GM12878 (cell line): ENCODE measurements at places on chromosomes 16 and 17. TPM values are rescaled to one million over a fixed set of nuclear protein-coding genes. Genes with fewer than 3 reads are reported as not detected.
A peak's percentile ranks its signal among the peaks of the same experiment; 100 is the strongest.

Gene CSH1
- total RNA-seq: not detected in 2 replicates

Gene GP1BA
- total RNA-seq: 0.67 and 0.74 TPM in 2 replicates

Gene RASD1
- total RNA-seq: not detected in 2 replicates

Gene SMPD3
- 1.5 and 1.8 TPM in 2 replicates for total RNA-seq

Gene SKAP1
- 36.6 and 38.4 TPM in 2 replicates for total RNA-seq

Gene ATAD5
- 16.0 and 18.0 TPM in 2 replicates for total RNA-seq

DNA sequence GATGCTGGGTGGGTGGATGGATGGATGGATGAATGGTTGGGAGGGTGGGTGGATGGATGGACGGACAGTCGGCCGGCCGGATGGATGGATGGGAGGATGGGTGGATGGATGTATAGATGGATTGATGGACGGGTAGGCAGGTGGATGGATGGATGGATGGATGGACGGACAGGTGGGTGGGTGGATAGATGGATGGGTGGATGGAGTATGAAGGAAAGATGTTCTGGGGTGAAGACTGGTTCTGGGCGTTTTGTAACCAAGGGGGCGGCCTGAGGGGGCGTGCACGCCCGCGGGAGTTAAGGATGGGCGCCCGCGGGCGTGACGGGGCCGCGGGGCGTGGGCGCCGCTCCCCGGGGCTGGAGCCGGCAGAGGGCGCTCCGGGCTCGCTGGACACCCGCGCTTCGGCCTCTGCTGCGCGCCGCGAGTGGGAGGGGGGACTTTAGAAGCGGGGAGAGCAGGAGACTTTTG, at the start of gene NECAB2:
Gene NECAB2 (plus strand): TSS at position 407 of the 468 bp plus-strand sequence. CDS start 405 bp downstream, outside the sequence.
- no peak for DNase-seq
- no peaks in the 10 kb centered on the region for H3K36me3 ChIP-seq
- no peak within 1 kb of the TSS for H3K27ac ChIP-seq
- no peaks in the 10 kb centered on the region for H3K27me3 ChIP-seq

DNA sequence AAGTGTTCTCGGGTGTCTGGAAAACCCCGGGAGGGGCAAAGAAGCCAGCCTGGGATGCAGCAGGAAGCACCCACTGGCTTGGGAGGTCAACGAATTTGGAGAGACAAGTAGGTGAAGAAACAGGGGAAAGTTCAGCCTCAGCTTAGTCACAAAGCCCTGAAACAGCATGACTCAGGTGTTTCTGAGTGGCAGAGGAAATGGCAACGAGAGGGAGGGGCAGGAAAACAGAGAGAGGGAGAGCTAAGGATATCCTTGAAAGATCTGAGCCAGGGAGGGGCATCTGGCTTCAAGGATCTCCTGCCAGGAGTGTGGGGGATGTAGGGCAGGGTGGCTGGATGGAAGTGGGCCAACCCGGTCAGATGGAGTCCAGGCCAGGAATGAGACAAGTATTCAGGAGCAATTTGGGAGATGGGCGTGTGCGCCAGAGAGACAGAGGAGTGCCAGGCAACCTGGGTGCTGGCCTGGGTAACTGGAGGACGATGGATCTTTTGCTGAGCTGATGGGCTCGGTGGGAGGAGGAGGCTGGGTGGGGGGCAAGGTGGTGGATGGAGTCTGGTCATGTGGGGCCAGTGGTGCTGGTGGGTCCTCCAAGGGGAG, 27.2 kb downstream of the ABCC3 start:
- H3K4me3 ChIP-seq: no peak overlapping the region
- H3K27me3 ChIP-seq: no peaks in the 10 kb centered on the region
- no peak for DNase-seq
- no peaks in the 10 kb centered on the region for H3K36me3 ChIP-seq
- no peak overlapping the region for H3K27ac ChIP-seq

- peaks cover 7% of the 10 kb centered on the region; the same call in 1 of the 2 replicates for H3K4me1 ChIP-seq
- no peak overlapping the region for H3K4me3 ChIP-seq
- H3K27me3 ChIP-seq: no peaks in the 10 kb centered on the region
- no peak for DNase-seq
- H3K36me3 ChIP-seq: no peaks in the 10 kb centered on the region
Observed at GRCh38 chr17:30199600-30199999, 35.9 kb downstream of the SLC6A4 start.

DNA sequence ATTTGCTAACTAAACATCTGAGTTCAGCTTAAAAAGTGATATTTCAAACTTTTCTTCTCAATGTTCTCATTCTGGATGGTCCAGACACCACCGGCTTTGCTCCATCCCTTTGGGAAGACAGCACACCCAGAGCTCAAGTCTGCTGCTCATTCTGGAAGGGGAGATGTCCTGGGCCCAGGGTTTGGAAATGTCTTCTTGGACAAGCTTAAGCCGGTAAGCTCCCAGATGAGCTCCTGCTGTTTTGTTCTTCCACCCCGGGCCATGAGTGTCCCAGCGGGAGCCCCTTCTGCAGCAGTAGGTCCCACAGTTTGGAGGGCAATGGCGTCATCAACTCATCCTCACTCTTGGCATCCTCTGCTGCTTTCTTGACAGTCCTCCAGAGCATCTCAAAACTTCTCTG, 105.2 kb downstream of the TMEM100 start:
- DNase-seq: no peak
- H3K36me3 ChIP-seq: no peaks in the 10 kb centered on the region
- H3K4me3 ChIP-seq: no peak overlapping the region
- H3K4me1 ChIP-seq: no peaks in the 10 kb centered on the region
- no peaks in the 10 kb centered on the region for H3K27me3 ChIP-seq

- H3K36me3 ChIP-seq: peaks cover 30% of the 10 kb centered on the region
- H3K4me3 ChIP-seq: no peak overlapping the region
- DNase-seq: no peak
- no peak overlapping the region for H3K27ac ChIP-seq
- H3K4me1 ChIP-seq: no peaks in the 10 kb centered on the region
Observed at GRCh38 chr16:88616320-88616719, 22.1 kb upstream of the IL17C start.

GRCh38 chr17:47205419-47205963, 3.7 kb upstream of the MYL4 start:
- peak overlapping the region; percentile 68 for H3K27ac ChIP-seq
- no peaks in the 10 kb centered on the region for H3K36me3 ChIP-seq
- peak; percentile 78 for DNase-seq
- H3K27me3 ChIP-seq: no peaks in the 10 kb centered on the region
- peak overlapping the region; percentile 2; the same call in 1 of the 2 replicates for H3K4me3 ChIP-seq
- peaks cover 64% of the 10 kb centered on the region for H3K4me1 ChIP-seq

DNA sequence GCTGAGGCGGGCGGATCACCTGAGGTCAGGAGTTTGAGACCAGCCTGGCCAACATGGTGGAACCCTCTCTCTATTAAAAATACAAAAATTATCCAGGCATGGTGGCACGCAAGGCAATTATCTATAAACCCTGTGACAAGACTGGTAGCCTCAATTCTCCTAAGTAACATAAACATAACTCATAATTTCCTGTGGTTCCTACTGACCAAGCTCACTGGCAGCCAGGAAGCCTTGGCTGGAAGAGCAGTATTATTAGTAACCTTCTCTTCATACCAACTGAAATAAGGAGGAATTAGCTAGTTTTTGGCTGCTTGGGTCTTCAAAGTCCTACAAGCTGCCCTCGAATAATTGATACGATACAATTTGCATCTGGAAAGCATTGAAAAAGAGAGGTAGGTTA, 31.6 kb upstream of the LRRC37A3 start:
- H3K27me3 ChIP-seq: no peaks in the 10 kb centered on the region
- H3K36me3 ChIP-seq: no peaks in the 10 kb centered on the region
- DNase-seq: no peak
- no peak overlapping the region for H3K27ac ChIP-seq

GRCh38 chr16:3759736-3760135, 42.4 kb upstream of the TRAP1 start:
- H3K27me3 ChIP-seq: no peaks in the 10 kb centered on the region
- H3K4me1 ChIP-seq: no peaks in the 10 kb centered on the region
- DNase-seq: no peak
- H3K4me3 ChIP-seq: no peak overlapping the region
- peaks cover 28% of the 10 kb centered on the region for H3K36me3 ChIP-seq
- H3K27ac ChIP-seq: no peak overlapping the region

- no peak overlapping the region for H3K4me3 ChIP-seq
- no peak overlapping the region for H3K27ac ChIP-seq
- peaks cover 2% of the 10 kb centered on the region for H3K27me3 ChIP-seq
- no peaks in the 10 kb centered on the region for H3K4me1 ChIP-seq
Observed at GRCh38 chr17:74132354-74132753, 71.1 kb upstream of the RPL38 start.

- no peaks in the 10 kb centered on the region for H3K36me3 ChIP-seq
- no peak overlapping the region for H3K4me3 ChIP-seq
- DNase-seq: no peak
- no peaks in the 10 kb centered on the region for H3K27me3 ChIP-seq
- H3K27ac ChIP-seq: no peak overlapping the region
- H3K4me1 ChIP-seq: no peaks in the 10 kb centered on the region
Observed at GRCh38 chr16:83706394-83706793, 101.4 kb upstream of the HSBP1 start.

GRCh38 chr16:71570144-71570543, 6.7 kb downstream of the TAT start:
- no peak overlapping the region for H3K4me3 ChIP-seq
- H3K36me3 ChIP-seq: no peaks in the 10 kb centered on the region
- H3K27me3 ChIP-seq: no peaks in the 10 kb centered on the region
- H3K4me1 ChIP-seq: peaks cover 3% of the 10 kb centered on the region; the same call in 1 of the 2 replicates
- no peak overlapping the region for H3K27ac ChIP-seq

- H3K4me3 ChIP-seq: no peak overlapping the region
- H3K36me3 ChIP-seq: no peaks in the 10 kb centered on the region
- H3K27ac ChIP-seq: no peak overlapping the region
- no peaks in the 10 kb centered on the region for H3K4me1 ChIP-seq
- H3K27me3 ChIP-seq: no peaks in the 10 kb centered on the region; the same call in 1 of the 2 replicates
- DNase-seq: no peak
Observed at GRCh38 chr16:86063760-86064405, 164.9 kb downstream of the IRF8 start.

DNA sequence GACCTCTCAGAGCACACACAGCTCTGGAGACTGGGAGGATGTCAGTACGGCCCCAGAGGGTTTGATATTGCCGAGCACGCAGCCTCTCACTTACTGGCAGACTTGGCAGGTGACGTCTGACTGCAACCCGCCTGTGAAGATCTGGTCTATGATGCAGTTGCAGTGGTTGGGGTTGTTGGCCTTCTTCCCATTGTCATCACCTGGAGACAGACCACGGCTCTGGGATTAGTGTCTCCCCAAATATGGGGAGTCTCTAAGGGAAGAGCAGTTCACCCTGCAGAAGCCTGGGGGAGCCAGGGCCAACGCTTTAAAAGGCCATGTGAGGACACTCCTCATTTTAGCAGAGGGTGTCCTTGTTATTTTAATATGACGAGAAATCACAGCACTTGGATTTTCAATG, 30.1 kb downstream of the USP22 start:
- H3K4me3 ChIP-seq: no peak overlapping the region
- H3K27ac ChIP-seq: no peak overlapping the region
- no peaks in the 10 kb centered on the region for H3K27me3 ChIP-seq
- H3K36me3 ChIP-seq: peaks cover 74% of the 10 kb centered on the region

GRCh38 chr17:50533185-50533584, 650 bp downstream of the EPN3 start:
- peaks cover 16% of the 10 kb centered on the region for H3K27me3 ChIP-seq
- H3K36me3 ChIP-seq: no peaks in the 10 kb centered on the region
- no peak for DNase-seq
- H3K27ac ChIP-seq: no peak overlapping the region

GRCh38 chr17:74149597-74150427, 53.7 kb upstream of the RPL38 start:
- H3K4me3 ChIP-seq: no peak overlapping the region
- H3K27ac ChIP-seq: no peak overlapping the region
- H3K27me3 ChIP-seq: no peaks in the 10 kb centered on the region
- no peaks in the 10 kb centered on the region for H3K36me3 ChIP-seq
- no peaks in the 10 kb centered on the region for H3K4me1 ChIP-seq

DNA sequence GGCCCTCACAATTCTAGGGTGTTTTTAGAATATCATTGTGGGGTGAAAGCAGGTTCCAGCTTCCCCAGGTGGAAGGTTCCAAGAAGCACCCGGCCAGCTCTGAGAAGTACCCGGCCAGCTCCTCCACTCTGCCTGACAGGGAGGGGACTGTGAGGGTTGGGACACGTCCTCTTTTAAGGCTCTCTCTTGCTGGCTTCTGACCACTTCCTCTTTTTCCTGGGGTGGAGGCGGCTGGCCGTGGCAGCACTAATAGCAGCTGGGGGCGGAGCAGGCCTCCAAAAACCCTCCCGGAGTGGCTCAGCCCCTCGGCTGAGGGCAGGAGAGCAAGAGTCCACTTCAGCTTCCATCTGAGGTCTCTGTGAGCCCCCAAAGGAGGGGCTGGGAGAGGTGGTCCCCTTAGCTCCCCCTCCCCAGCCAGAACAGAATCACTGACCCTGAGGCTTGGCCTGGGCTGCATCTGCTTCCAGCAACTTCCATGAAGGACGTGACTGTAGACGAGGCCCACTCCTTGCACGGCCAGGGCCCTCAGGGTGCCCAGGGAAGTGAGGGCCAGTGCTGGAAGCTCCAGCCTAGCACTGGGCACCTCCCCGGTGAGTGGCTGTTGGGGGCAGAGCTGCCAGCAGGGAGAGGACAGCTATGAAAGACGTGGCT, 26.7 kb upstream of the PLCG2 start:
- peak overlapping the region; percentile 68 for H3K27ac ChIP-seq
- H3K4me1 ChIP-seq: peaks cover 46% of the 10 kb centered on the region
- peak overlapping the region; percentile 54; the same call in 1 of the 2 replicates for H3K4me3 ChIP-seq
- DNase-seq: peak; percentile 72
- H3K27me3 ChIP-seq: no peaks in the 10 kb centered on the region

DNA sequence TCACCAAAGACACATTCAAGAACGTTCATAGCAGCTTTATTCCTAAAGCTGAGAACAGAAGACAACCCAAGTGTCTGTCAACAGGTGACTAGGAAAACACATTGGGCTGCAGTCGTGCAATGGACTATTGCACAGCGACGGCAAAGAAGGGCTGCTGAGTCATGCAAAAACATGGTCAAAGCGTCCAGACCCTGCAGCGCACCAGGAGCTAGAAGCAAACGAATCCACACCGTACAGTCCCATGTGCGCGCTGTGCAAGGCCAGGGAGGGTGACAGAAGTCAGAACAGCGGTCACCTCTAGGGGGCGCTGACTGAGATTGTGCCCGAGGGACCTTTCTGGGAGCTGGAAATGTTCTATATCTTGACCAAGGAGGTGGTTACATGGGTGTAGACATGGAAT, 266.4 kb downstream of the MAF start:
- DNase-seq: no peak
- H3K4me1 ChIP-seq: no peaks in the 10 kb centered on the region
- H3K27ac ChIP-seq: no peak overlapping the region
- H3K27me3 ChIP-seq: no peaks in the 10 kb centered on the region

DNA sequence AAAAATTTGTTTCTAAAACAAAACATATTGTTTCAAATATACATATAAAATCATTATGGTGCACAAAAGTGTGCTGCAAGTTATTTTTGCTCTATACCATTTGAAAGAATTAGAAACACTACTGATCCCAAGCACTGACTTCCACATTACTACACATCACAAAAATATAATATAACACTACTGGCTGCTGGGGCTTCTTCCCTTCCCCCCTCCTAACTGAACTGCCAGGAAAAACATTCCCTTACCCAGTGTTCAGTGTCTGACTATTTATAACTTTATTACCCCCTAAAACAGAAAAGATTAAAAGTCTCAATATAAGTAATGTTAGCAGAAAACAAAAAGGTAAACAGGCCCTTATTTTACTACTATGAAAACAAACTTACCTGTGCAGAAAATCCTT, 36.9 kb downstream of the GPATCH8 start:
- peaks cover 2% of the 10 kb centered on the region; the same call in 1 of the 2 replicates for H3K36me3 ChIP-seq
- no peaks in the 10 kb centered on the region for H3K4me1 ChIP-seq
- no peak overlapping the region for H3K4me3 ChIP-seq
- no peaks in the 10 kb centered on the region for H3K27me3 ChIP-seq
- H3K27ac ChIP-seq: no peak overlapping the region
- no peak for DNase-seq

- no peak overlapping the region for H3K27ac ChIP-seq
- no peak for DNase-seq
- no peaks in the 10 kb centered on the region for H3K36me3 ChIP-seq
- H3K4me1 ChIP-seq: peaks cover 6% of the 10 kb centered on the region
- no peak overlapping the region for H3K4me3 ChIP-seq
Observed at GRCh38 chr16:18933501-18933900, 7.3 kb upstream of the SMG1 start.
